Activated CD8-positive, alpha-beta memory T cell treated with anti-CD3 and anti-CD28 coated beads, Interleukin-2, amount 50 U/mL, for 4 hours (primary cell): ENCODE measurements at places on chromosomes 12 and 14.

- no peak for DNase-seq
These were observed 64.9 kb downstream of the MIPOL1 start for GRCh38 chr14:37262649-37263048.

GRCh38 chr12:4270831-4271716, 2.5 kb upstream of the CCND2 start:
- DNase-seq, result no peak

DNA sequence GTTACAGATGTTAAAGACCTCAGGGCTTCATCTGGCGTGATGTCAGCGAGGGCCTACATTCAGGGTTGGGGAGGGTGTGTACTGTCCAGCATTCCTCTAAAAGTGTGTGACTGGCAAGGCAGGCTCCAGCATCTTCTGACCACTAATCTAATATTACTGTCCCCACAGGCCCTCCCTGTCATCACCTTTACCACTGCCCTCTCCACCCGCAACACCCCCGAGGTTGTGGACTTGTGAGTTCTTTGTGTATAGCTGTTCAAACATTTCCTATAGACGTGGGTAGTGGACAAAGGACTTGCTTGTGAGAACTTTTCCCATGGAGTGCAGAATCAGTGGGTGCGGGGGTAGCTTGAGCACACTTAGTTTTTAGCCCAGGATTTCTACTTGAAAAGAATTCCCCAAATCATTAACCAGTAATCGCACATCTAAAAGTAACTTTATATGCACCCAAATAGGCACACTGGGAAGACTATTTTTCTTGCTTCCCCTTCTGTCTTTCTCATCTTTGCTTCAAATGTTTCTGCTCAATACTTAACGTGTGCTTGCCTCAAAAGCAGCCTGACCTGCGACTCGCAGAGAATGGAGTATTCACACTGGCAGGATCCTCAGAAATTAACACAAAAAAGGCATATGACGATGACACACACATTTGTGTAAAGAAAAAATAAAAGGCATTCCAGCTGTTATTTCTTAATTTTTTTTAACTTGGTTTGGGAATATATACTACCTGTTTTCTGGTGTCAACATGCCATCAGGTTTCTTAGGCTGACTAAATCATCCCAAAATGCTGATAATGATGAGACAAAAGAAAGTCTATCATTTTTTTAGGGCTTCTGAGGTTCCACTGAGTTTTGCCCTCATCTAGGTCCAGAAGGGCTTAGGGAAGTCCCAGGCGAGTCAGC, 158.4 kb upstream of the HIF1A start:
- DNase-seq, result no peak

- no peak for DNase-seq
These were observed 315.4 kb upstream of the KITLG start for GRCh38 chr12:88895634-88896033.

DNA sequence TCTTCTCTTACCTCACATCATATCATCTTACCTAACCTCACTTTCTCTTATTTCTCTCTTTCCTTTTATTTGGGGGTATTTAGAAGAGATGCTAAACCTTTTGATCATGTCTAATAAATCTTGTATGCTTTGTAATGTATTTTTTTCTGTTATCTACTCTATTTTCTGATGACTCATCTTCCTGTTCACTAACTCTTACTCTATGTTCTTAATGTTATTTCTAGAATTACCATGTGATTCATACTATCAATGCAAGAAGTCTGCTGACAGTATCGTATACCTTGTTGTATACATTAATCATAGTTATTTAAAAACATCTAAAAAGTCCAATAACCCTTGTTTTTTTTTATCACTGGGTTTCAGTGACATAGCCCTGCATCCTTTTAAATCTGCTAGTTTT, 62.3 kb downstream of the MGAT4C start:
- no peak for DNase-seq

GRCh38 chr12:62537551-62537950, 70.9 kb downstream of the MON2 start:
- DNase-seq, result no peak

DNA sequence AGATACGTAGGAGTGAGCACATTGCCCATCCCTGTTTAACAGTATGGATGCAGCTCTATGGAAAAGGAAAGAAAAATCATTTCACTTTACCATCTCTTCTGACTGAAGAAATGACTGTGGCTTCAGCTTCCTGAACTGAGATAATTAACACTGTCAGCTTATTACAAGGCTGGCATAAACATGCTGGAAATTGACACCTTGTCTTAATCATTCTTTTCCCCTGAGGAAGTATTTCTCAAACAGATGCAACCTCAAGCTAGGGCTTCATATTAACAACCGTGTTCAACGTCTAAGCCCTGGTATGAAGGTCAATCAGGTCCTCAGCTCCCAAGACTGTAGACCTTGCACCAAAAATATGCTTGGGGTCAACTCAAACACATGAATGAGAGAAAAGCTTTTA, 25.0 kb downstream of the RERG start:
- DNase-seq, result no peak

GRCh38 chr14:77151918-77152588, 10.5 kb upstream of the ZDHHC22 start:
- no peak for DNase-seq

DNA sequence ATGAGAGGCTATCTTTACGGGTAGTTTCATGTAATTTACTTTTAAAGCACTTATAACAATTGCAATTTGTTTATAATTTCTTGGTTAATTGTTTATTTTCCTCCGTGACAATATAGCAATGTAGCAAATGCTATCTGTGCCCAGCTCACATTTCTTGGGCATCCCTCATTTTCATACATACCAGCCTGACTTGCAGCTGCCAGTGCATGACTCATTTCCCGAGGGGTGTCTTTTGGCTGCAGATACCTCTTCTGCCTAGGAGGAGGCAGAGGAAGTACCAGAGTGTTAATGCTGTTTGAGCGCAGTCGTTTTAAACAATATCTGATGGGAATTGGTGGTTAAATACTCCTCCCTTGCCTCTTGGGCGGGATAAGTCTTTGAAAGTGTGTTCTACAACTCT, 104.2 kb upstream of the ABCD2 start:
- no peak for DNase-seq
